ENCODE measurements at places on chromosomes 1 and 21.

- no peak for DNase-seq
Observed at GRCh38 chr1:27143401-27143800, 11.5 kb downstream of the SLC9A1 start.

DNA sequence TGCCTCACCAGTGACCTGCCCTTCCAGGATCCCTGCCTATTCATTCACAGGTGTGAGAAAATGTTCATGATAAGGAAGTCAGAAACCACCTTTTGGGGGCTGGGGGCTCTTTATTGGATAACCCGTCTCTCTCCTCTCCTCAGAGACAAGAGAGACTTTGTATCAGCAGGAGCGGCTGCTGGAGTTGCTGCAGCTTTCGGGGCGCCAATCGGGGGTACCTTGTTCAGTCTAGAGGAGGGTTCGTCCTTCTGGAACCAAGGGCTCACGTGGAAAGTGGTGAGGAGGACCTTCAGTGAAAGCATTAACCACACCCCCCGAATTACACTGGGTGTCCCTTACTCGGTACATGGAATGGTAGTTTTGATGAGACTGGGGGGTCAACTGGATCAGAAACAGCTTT is 20.6 kb downstream of the NPPA start:
- no peak for DNase-seq

- DNase-seq: no peak
Observed at GRCh38 chr21:25385911-25386474, 221.3 kb downstream of the MRPL39 start.

DNA sequence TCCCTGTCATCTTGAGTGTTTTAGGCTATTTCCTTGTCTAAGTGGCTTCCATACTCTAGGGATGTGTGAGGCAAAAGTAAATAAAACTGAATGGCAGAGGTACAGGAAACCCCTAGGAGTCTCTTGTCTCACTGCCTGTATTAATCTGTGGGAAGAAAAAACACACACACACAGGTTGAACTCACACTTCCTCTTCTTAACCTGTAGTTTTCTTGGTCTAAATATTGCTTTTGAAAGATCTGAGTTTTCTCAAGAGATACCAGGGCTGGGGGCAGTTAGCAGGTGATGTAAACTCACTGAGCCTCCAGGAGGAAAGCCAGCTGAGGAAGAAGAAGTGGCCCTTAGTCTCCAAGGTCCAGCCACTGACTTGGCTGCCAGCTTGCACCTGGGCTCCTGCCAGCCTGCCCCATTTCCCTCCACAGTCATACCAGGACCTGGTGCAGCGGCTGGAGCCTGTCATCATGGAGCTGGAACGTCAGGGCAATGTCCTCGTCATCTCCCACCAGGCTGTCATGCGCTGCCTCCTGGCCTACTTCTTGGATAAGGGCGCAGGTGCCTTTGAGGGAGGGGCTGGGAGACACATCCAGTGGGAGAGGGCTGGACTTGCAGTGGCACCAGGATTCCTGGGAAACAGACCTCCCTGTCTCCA is 16.9 kb downstream of the PFKFB2 start:
- no peak for DNase-seq

DNA sequence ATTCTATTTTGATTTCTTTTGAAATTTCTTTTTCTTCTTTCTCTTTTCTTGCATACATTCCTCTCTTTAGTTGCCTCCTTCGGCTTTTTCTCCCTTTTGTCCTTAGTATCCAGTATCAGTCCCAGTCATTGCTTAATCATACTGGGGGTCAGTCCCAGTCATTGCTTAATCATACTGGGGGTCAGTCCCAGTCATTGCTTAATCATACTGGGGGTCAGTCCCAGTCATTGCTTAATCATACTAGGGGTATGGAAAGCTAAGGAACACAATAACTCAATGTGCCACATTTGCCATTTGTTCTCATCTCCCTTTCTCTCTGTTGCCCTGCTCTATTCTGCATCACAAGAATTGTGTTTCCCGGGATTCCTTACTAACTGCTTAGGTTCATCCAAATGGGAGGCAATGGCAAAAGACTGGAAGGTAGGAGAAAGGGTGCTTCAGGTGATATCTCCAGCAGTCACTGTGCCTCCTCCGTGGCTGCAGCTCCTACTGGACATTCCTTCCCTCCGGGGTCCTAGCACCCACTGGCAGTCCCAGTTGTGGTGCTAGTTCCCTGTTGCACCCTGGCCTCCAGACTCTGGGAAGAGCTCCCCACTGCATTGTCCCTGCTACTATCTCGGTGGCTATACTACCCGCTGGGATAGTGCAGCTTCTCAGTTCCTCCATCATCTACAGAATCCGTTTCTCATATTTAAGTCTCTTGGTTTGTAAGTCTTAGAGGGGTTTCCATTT is 32.6 kb upstream of the LAMC1 start:
- DNase-seq: no peak
